ENCODE measurements at places on chromosomes 2 and 18.
A peak's percentile ranks its signal among the peaks of the same experiment; 100 is the strongest.

DNA sequence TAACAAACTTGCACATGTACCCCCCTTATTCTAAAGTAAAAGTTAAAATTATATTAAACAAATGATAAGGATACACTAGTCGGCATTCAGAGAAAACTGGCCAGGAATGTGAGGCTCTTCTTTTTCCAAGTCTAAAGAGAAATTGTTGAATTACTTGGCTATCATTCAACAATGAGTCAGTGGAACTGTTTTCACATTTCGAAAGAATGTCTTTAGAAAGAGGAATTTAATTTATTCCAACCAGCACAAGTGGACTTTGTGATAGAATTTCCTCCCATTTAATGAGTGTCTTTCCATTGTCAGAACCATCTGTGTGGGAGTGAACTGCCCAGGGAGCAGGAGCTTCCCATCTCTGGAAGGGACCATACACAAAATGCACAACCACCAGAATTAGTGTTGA is 792.2 kb downstream of the EPHA4 start:
- DNase-seq: peak; percentile 32

DNA sequence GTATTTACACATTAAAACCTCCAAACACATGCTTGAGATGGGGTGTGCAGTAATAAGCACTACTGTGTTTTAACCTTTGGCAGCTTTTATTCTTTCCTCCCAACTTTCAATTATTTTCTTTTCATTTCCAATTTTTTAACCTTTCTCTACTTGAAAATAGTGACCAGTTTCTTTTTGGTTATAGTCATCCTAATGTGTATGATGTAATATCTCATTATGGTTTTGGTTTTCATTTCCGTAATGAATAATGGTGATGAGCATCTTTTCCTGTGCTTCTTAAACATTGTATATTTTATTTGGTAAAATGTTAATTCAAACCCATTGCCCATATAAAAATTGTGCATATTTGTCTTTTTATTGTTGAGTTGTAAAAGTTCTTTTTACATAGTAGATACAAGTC is 103.5 kb downstream of the BMPR2 start:
- DNase-seq: no peak

GRCh38 chr18:51077217-51077616 is 47.2 kb downstream of the SMAD4 start:
- DNase-seq: peak; percentile 45

DNA sequence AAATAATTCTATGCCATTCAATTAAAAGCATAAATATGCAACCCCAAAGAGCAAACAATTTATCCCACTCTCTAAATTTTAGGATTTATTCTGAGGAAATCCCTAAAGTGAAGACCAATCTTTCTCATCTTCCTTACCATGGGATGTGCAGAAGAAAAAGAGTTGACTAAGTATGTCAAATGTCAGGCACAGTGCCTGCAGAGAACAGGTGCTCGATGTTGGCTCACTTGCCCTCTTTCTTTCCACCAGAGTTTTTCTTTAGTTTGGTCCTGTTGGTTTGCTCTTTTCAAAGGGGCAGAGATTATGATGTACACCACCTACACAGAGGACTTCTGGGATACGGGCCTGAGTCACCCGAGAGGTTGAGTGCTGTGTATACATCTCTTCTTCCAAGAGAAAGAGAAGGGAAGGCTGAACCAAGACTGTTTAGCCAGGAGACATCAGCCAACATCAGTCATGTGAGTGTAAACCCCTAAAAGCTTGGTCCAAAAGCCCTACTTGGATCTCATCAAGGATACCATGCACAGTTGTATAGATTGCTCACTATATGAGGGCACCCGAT is 51.7 kb downstream of the SUMO1 start:
- no peak for DNase-seq

GRCh38 chr18:13464432-13465123 is 246.0 kb downstream of the LDLRAD4 start:
- DNase-seq: no peak

GRCh38 chr2:385785-386184 is 97.9 kb upstream of the ALKAL2 start:
- DNase-seq: no peak

DNA sequence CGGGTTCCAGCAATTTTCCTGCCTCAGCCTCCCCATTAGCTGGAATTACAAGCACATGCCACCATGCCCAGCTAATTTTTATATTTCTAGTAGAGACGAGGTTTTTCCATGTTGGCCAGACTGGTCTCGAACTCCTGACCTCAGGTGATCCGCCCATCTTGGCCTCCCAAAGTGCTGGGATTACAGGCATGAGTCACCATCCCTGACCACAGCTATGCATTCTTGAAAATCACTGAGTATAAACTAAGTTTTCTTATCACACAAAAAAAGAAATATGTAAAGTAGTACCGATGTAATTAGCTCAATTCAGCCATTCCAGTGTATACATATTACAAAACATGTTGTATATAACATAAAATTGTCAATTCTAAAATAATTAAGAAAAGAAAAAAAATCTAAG is 232.7 kb downstream of the MBD2 start:
- no peak for DNase-seq

GRCh38 chr2:47173986-47174732 is 19.1 kb upstream of the STPG4 start:
- no peak for DNase-seq

GRCh38 chr2:223901854-223902253 is 43.3 kb downstream of the WDFY1 start:
- DNase-seq: no peak

- no peak for DNase-seq
These were observed 40.2 kb upstream of the VRK2 start for GRCh38 chr2:58006256-58006951.

GRCh38 chr2:73225513-73226360 is 7.3 kb downstream of the PRADC1 start:
- no peak for DNase-seq

- DNase-seq: no peak
These were observed 395.3 kb downstream of the LPIN1 start for GRCh38 chr2:12141618-12142258.

DNA sequence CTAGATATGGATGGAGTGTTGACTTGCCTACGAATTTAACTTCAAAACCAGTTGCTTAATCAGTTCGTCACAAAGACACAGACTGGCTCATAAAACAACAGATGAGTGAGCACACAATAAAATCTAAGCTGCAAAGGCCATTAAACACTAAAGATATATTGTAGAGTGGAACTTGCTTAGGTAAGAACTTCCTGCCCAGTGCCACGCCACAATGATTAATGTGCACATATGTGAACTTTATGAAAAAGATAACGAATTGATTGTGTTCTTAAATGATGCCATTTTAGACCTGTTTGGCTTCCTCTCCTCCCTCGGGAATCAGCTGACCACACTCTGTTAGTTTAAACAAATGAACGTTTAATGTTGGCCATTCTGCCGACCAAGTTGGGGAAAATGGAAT is 2031.3 kb upstream of the CELF4 start:
- DNase-seq: no peak

Measured in foreskin keratinocyte (primary cell).